ENCODE measurements at places on chromosomes 1 and 21. TPM values are rescaled to one million over a fixed set of nuclear protein-coding genes. Genes with fewer than 3 reads are reported as not detected.

The PM20D1 gene
- polyA plus RNA-seq: 1.7 TPM

The TMEM125 gene
- 2.2 TPM for polyA plus RNA-seq

The CBR3 gene
- 6.9 TPM for polyA plus RNA-seq

The AIRE gene
- polyA plus RNA-seq: 0.16 TPM

The NRDC gene
- polyA plus RNA-seq: 264 TPM

The F13B gene
- polyA plus RNA-seq: 0.70 TPM

The HSD3B2 gene
- 3.1 TPM for polyA plus RNA-seq

The ZNF648 gene
- 0.91 TPM for polyA plus RNA-seq

The SHE gene
- 50.9 TPM for polyA plus RNA-seq

The RGS4 gene
- polyA plus RNA-seq: 8.9 TPM

The H6PD gene
- 23.8 TPM for polyA plus RNA-seq

The NEK2 gene
- 126 TPM for polyA plus RNA-seq

The GFI1 gene
- 1.3 TPM for polyA plus RNA-seq

The CD52 gene
- polyA plus RNA-seq: 23.8 TPM

The AGT gene
- 10.7 TPM for polyA plus RNA-seq

The ATP1A4 gene
- 38.6 TPM for polyA plus RNA-seq

The FCAMR gene
- polyA plus RNA-seq: 0.41 TPM

The RBM11 gene
- polyA plus RNA-seq: 10.2 TPM

The OR1C1 gene
- not detected for polyA plus RNA-seq

The IGSF9 gene
- polyA plus RNA-seq: 7.9 TPM

The CELA3A gene
- polyA plus RNA-seq: not detected

The PRAMEF9 gene
- polyA plus RNA-seq: not detected

The RORC gene
- polyA plus RNA-seq: 30.9 TPM

The KIF17 gene
- 54.1 TPM for polyA plus RNA-seq

The LCE2B gene
- polyA plus RNA-seq: not detected

The NR1I3 gene
- 0.57 TPM for polyA plus RNA-seq

The IGSF5 gene
- polyA plus RNA-seq: 1.6 TPM

The RGS8 gene
- polyA plus RNA-seq: 2.4 TPM

The TMEM52 gene
- 40.8 TPM for polyA plus RNA-seq

The GPR3 gene
- 0.20 TPM for polyA plus RNA-seq
